Putamen (tissue), 1 donor: ENCODE measurements at places on chromosomes 4 and X.

GRCh38 chrX:19646282-19646681 lies 131.0 kb upstream of the MAP3K15 start:
- no peak for DNase-seq

DNA sequence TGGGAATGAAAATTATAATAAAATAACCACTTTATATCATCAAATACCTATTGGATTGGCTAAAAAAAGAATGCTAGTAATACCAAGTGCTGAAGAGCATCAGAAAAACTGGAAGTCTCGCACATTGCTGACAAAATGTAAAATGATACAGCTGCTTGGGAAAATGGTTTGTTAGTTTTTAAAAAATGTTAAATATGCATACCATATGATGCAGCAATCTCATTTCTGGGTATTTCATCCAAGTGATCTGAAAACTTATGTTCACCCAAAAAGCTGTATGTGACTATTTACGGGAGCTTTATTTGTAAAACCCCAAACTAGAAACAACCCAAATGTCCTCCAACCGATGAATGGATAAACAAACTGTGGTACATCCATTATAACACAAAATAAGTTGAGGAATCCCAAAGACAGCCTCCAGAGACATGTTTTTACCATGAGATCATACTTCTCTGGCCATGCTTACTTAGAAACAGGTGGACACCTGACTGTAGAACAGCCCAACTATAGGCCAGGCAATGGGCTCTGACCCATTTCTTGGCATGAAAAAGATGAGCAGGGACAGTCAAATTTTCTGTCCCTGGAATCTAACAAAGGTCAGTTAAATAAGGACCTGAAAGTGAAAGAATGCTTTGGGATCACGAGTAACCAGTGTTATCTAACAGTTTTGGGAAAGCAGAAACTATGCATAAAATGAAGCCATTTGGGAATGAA lies 47.5 kb upstream of the FAM120C start:
- no peak for DNase-seq

GRCh38 chr4:113971706-113972360 lies 7.6 kb downstream of the ARSJ start:
- DNase-seq, result no peak

- DNase-seq, result no peak
These were observed 162.6 kb downstream of the MAB21L2 start for GRCh38 chr4:150744570-150744969.

GRCh38 chrX:110041980-110042379 lies 39.1 kb downstream of the TMEM164 start:
- DNase-seq, result no peak

GRCh38 chrX:103663981-103664762 lies 22.3 kb downstream of the MORF4L2 start:
- no peak for DNase-seq

DNA sequence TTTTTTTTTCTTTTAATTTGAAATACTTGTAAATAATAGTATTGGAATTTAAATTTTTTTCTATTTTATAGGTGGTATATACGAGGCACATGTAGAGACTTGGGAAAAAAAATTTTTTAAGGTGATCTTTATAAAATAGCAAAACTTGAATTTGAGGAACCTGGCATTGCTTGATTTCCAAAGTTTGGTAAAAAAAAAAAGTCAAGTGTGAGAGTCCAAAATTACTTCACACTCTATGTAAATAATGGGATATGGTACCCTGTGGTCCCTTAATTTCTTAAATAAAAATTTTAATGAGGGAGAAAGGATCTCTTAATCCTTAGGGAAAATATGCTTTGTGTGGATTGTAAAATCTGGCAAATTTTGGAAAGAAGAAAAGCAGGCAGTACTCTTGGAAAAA lies 19.0 kb downstream of the SPRY1 start:
- no peak for DNase-seq

DNA sequence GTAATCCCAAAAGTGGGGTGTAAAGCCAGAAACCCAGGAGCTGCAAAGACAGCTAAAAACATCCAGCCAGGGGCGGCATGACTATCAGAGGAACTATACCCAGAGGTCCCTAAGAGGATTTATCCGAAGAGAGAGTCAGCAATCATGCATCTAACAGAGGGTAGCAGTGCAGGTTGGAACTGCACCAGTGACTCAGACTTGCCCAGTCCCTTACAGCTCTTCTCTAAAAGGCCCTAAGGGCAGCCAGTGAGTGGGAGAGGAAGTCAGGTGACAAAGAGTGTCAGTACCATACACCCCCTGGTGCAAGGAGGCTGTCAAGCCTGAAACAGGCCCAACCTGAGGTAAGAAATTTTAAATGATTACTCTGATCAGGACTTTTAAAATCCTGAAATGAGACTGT lies 88.1 kb downstream of the CAMK2D start:
- no peak for DNase-seq

DNA sequence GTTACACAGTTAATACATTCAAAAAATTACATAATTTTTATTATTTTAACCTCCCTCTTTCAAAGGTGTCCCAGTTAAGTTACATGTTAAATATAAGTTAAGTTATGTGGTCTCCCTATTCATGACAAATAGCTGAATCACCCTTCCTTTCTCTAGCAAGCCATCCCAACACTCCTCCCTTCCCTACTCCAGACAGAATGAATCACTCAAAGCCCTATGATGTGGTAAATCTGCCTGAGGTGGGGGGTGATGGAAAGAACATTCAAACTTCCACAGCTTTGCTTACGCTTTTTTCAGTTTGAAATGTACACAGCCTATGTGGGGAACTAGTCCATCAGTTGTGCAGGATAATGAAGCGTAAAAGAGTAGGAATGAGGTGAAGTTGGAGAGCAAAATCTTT lies 90.2 kb downstream of the CXCL13 start:
- DNase-seq, result no peak

DNA sequence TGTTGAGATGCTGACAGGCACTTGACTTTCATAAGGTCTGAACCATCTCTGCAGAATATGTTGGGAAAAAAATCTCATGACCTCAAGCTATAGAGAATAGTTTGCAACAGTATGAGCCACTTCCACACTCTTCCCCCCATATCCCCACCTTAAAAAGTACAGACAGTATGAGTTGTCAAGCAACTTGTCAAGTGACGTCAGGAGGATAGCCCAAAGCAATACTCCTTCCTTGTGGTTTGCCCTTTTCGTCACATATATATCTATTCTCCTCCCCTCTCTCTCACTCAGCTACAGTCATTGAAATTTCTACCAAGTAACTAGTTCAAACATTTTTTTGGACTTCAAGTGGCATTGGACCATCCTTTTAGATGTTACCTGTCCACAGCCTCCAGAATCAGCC lies 67.7 kb downstream of the MCF2 start:
- no peak for DNase-seq

GRCh38 chr4:98620087-98620784 lies 38.2 kb downstream of the TSPAN5 start:
- no peak for DNase-seq

DNA sequence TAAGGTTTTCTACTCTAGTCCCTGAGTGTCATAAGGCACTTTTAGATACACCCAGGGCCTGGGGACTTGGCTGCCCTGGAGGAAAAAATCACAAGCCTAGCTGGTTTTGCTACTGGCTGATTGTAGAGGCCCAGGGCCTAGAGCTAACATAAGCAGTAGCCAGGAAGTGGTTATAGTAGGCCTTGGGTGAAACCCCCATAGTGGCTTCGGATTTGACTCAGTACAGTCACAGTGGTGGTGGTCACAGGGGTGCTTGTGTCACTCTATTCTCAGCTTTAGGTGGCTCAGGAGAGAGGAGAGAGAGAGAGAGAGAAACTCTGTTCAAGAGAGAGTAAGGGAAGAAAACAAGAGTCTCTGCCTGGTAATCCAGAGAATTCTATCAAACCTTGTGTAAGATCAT lies 194.5 kb upstream of the EDA2R start:
- no peak for DNase-seq

DNA sequence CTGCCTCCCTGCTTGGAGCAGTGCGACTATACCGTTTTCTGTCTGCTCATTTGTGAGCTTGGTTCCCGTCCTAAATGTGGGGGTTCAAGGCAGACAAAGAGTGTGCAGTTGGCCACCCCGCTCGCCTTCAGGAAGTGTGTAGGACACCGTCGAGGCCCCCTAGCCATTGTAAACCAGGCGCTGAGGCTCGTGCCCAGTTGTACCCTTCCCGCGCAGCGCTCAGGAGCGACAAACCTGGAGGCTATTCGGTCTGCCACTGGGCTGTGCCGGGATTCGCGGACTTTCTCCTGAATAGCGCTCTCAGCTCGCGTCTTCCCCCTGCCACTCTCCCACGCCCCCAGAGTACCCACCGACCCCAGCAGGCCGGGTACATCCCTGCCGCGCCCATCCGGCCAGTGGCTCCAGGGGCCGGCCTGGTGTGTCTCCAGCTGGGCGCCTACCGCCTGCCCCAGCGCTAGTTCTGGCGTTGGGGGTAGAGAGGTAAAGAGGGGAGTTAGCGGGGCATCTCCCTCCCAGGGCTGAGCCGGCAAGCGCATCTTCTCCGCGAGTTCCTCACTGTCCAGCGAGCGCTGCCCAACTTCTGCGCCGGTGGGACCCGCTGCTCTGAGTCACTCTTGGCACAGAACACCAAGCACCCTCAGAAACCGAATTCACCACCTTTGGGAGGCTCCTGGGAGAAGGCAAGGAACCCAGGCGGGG lies 880 bp upstream of the LONRF3 start:
- no peak for DNase-seq

- DNase-seq, result no peak
These were observed 74.3 kb upstream of the IGFBP7 start for GRCh38 chr4:57184378-57185029.

DNA sequence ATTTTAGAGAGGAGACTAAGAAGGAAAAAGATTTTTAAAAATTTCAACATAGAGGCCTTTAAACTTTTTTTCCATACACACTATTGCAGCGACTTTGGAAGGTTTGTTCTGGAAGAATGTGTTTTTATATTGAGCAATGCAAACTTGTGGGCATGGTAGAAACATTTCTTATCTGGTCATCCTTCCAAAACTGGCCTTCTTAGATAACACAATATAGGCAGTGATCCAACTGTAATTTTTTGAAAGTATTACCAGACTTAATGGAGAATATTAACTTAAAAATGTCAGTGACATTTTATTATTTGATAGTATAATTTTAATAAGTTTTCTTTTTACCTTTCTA lies 25.6 kb downstream of the FHDC1 start:
- DNase-seq, result no peak

DNA sequence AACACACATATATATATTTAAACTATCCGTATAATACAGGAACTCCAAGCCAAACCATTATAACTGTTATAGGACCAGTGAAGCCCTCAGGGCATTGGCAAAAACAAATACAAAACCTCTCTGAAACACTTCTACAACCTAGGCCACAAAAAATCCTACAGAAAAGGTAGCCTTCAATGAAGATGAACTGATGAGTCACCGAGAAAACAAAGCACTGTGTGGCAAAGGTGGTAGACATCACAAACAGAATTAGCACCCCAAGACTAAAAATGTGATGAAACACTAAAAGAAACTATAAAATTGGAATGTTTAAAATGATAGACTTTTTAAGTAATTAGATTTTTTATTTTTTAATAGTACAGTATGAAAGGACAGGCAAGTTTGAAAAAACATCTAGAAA lies 5.5 kb upstream of the HSPA4L start:
- DNase-seq, result no peak

DNA sequence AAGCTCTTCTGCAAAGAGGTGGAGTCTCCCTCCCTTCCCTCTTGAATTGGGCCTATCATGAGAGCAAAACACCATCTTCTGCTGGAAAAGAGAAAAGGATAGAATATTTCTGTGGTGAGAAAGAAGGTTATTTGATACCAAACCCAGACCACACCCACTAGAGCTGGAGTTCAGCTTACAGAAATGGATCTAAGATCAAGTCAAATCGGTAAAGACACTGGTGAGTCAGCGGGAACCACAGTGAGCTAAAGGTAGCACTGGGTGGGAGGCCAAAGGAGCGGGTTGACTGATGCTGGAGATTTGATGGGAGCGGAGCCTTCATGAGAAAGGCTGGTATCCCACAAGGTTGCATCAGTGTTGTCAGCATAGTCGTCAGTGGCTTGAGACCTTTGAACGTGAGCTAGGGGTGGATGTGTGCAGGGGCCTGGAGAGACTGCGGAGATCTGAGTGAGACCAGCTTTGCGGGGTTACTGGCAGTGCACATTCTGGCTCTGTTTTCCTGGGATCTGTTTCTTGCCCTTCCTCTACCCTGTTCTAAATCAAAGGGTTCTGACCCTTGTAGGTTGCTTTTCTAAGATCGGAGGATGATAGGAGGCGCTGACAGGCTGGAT lies 106.4 kb upstream of the SCOC start:
- DNase-seq, result no peak

DNA sequence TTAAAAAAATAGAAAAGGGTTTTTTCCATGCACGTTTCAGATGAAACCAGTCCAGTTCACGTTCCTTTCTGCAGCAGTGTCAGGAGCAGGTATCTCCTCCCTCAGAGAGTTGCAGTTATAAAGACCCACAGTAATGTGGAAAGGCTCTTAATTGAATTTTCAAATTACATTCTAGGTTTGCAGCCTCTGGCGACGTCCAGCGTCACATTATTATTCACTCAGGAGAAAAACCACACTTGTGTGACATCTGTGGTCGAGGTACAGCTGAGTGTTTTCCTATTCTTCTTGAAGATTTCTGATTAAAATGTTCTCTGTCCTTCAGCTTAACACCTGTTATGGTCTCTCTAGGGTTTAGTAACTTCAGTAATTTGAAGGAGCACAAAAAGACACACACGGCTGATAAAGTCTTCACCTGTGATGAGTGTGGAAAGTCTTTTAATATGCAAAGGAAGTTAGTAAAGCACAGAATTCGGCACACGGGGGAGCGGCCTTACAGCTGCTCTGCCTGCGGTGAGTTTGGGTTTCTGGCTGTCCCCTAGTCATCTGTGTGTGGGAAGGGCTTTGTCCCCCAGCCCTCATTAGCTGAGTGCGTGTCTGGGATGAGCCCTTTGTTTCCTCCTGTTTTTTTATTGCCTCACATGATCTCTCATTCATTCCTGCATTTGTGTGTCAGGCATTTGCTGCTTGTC lies 25.6 kb downstream of the ZBTB49 start:
- DNase-seq, result no peak

DNA sequence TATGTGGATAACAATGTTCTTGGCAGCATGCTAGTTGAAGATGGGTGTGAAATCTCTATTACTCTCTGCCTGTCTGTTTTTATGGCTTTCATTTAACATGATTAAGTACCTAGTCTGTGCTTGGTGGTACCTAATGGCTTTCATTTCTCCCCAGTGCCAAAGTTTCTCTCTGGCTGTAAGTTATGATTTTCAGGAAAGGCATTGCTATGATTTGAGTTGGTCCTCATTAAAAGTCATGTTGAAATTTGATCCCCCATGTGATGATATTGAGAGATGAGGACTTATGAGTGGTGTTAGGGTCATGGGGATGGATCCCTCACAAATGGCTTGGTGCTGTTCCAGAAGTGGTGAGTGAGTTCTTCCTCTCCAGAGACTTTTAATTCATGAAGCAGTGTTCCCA lies 162.4 kb upstream of the IL15 start:
- DNase-seq, result no peak

DNA sequence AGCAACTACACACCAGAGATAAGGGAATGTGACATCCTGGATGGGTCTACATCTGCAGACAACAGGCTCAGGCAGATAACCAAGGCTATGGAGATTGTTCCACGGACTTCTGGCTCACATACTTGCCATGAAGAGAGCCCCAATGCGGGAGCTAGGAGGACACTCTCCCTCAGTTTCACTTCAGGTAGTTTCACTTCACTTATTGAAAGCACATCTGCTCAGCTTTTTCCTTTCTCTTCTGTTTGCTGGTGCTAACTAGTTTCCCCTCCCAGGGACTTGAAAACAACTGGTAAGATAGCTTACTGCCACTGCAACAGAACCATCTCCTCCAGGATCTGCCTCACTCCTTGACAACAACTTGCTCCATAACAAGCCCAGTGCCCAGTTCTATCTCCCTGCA lies 1.4 kb upstream of the CT47C1 start:
- no peak for DNase-seq
